ENCODE measurements at places on chromosomes 1 and 21.

GRCh38 chr1:19750101-19750881 lies 49.4 kb downstream of the TMCO4 start:
- ATAC-seq = no peak

GRCh38 chr1:92973203-92973897 lies 12.1 kb upstream of the DIPK1A start:
- ATAC-seq = no peak

DNA sequence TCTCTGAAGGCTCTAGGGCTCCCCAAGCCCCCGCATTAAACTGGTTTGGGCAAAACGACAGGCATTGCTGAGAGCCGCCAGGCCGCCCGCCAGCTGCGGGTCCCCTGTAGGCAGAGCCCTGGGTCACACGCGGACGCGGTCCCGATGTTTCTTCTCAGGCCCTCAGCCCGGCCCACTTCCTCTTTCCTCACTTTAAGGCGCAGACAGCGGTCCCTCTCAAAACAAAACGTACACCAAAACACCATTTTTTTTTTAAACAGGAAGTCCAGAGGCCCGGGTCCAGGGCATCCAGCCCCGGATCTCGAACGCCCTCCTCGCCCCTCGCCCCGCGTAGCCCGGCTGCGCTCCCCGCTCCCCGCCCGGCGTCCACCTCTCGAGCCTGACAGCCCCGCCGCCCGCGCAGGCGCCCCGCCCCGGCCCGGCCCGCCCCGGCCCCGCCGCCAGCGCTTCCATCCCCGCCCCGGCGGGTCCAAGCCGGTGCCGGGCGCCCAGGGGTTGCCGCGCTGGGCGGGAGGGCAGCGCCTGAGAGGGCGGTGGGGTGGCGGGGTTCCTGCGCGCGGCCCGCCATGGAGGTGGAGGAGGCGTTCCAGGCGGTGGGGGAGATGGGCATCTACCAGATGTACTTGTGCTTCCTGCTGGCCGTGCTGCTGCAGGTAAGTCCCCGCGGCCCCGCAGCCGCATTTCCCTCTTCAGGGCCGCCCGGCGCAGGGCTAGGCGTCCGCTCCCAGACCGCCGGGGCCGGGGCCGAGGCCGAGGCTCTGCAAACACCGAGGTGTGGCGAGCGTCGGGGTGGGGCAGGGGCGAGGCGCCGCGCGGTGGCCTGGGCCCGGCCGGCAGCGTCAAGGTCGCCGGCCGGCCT lies at the start of gene SLC22A15:
Gene SLC22A15, plus strand, starts transcription at position 452 of the 859 bp plus-strand sequence. Its CDS starts 115 bp downstream, at position 567.
- peak; percentile 73 for ATAC-seq

DNA sequence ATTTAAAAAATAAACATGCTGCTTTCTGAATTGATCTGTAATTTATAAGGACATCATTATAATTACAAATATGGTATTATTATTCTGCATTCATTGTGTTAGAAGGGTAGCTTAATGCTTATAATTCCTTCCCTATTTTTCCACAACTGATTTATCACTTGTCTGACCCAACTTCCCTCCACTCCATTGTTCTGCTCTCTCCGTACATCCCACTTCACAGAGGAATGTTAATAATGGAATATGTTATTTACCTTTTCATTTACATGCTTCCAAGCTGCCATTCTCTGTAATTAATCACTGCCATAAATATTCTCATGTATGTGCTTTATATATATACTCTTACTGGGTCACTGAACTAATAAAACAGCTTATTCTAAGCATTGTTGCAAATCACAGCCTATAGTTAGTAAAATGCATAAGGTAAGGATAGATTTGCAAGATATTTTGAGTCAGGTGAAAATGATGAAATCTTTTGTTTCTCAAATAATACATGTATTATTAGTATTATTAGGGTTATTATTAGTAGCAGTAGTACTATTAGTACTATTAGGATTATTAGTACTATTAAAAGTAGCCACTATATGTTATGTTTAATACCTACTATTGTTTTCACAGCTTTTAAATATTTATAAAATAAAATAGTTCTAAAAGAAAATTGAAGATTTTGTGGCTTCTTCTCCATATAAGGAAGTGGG lies 70.6 kb upstream of the NEK7 start:
- ATAC-seq = no peak

- ATAC-seq = no peak
Observed at GRCh38 chr1:47686731-47687630, 249.1 kb downstream of the FOXD2 start.

DNA sequence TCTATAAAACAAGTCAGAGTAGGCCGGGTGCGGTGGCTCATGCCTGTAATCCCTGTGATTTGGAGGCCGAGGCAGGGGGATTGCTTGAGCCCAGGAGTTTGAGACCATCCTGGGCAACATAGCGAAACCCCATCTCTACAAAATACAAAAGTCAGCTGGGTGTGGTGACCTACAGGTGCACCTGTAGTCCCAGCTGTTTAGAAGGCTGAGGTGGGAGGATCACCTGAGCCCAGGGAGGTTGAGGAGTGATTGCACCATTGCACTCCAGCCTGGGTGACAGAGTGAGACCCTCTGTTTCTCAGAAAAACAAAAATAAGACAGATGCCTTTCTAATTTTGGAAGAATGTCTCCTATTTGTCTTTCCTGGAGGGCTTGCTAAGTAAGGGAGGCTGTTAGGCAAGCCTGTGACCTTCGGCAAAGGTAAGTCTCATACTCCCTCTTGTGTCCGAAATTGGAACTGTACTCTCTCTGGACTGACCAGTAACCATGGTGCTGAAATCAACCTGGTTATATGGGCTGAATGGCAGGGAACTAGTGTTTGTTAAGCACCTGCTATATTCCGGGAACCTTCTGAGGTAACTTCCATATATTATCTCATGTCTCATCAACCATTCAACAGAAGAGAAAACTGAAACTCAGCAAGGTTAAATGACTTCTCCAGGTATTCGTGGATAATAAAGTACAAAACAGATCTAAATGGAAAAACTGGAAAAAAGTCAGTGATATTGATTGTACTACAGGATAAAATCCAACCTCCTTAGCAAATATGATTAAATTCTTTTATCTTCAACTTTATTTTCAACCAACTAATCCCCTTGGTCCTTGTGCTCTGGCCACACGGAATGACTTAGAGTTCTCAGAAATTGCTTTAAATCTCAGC lies 11.8 kb upstream of the RAB3B start:
- peak; percentile 83 for ATAC-seq

- no peak for ATAC-seq
Observed at GRCh38 chr1:67059346-67059745, 5.4 kb upstream of the SLC35D1 start.

DNA sequence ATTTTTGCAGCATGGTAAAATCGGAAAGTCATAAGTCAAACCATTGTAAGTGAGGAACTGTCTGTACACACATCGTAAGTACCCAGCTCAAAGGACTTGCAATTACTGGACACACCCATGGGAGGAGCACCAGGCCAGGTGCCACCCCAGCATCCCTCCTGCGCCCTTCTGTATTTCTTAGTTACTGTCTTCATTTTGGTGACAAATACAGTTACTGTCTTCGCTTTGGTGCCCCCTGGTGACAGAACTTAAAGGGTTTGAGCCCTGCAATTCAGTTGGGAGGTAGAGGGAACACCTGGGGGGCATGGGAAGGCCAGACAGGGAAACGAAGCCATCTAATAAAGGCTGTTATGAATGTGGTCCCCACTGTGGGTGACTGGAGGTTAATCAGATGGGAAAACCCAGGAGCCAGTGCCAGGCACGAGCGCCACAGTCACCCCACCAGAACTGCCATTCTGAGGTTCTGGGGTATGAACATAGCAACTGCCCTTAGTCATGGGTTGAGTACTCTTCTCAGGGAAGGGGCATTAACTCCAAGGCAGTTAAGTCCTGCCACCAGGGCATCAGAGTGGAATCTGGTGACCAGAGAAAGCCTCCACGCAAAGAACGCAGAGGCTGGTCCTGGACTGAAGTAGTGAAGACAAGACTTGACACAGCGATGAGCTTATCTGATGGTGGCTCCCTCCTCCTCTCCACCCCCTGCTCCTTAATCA lies 612.9 kb downstream of the PTPRU start:
- ATAC-seq = no peak

DNA sequence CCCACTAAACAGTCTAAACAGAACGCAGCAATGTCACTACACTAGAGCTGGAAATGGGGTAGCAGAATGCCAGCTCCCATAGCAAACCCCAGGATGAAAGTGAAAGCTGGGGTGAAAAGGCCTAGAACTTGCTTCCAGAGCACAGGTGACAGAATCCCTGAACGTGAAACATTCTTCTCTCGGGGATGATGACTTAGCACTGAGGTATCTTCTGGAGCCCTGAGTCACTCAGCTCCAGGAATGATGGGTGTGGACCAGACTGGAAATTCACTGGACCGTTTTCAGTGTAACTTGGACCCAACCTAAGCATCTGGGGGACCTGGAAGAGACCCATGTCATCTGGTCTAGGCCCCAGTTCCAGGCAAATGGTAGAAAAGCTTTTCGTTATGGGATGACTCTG lies 108.9 kb downstream of the CDC7 start:
- ATAC-seq = peak; percentile 57

DNA sequence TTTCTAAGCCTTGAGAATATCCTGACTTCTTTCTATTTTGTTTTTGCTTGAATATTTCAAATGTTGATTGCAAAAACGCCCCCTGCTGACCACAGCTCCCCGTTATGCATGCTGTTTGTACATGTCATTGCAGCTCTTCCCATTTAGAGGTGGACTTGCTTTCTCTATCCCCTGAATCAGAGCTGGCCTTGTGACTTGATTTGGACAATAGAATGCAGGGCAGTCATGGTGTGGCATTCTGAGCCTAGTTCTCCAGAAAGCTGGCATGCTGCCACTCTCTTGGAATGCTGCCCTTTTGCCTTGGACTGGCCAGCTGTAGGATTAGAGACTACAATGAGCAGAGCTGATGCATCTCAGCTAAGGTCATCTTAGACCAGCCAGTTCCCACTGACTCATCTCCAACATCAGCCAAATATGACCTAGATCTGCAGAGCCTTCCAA lies 1561.5 kb downstream of the MRPL39 start:
- ATAC-seq = peak; percentile 67

DNA sequence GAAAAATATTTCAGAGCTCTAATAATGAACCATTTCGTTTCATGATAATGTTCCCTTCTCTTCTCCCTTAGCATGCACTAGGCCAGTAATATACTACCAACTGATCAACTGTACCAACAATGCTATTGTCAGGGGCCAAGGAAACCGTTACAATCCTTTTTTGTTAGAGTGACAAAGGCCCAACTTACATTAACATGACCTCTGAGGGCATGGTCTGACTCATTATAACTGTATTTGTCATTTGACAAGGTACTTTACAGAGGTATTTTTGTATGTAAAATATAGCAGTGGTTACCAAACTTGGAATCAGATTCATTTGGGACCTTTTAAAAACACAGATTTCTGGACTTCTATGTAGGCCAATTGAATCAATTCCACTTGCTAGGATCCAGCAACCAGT lies 102.6 kb upstream of the RRP15 start:
- ATAC-seq = no peak

DNA sequence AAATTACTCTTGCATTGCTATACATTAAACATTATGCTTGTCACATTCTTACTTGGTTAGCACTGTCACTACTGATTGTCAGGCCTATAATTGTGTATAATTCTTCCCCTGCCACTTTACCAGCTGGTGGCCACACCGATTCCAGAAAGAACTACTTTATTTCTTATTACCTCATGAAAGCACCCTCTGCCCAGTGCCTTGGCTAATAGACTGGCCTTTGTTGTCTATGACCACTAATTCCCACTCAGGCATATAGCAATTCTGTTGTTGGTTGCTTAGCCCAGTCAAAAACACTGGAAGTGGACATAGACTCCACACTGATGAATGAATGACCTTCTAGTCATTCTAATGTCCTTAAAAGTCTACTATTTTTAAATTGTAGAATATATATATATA lies 35.6 kb downstream of the MRPL39 start:
- no peak for ATAC-seq

- ATAC-seq = no peak
Observed at GRCh38 chr1:157622471-157622870, 24.6 kb upstream of the FCRL4 start.

DNA sequence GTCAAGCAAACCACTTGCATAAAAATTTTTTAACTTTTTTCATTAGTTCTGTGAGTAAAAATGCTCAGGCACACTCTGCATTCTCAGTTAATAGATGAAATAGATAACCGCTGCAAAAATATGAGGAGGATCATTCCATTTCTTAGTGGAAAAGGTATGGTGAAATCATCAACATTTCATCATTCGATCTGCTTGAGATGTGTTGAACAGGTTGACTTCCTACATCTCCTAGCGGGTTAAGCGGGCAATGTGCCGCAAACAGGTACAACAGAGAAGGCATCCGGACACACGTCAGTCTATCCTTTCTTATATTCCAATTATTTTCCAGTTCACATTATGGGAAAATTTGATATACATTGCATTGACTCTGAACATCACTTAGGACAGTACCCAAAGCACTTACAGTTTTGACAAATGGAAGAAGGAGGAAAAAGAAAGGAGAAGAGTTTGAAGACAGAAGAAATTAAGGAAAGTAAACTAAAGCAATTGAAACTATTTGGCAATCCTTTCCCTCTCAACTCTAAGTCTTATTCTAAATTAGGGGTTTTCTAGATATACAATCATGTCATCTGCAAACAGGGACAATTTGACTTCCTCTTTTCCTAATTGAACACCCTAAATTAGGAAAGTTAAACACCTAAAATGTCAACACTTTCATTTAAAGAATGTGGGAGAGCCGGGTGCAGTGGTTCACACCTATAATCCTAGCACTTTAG lies 33.5 kb downstream of the NIBAN1 start:
- no peak for ATAC-seq

All from gastroesophageal sphincter (tissue), 4 donors.